Mammary epithelial cell (primary cell): ENCODE measurements at places on chromosomes 1 and 21.
A peak's percentile ranks its signal among the peaks of the same experiment; 100 is the strongest.

GRCh38 chr1:154968731-154969130, 1.8 kb downstream of the SHC1 start:
- DNase-seq = no peak

GRCh38 chr1:213070406-213070805, 19.4 kb downstream of the RPS6KC1 start:
- peak; percentile 49 for DNase-seq

DNA sequence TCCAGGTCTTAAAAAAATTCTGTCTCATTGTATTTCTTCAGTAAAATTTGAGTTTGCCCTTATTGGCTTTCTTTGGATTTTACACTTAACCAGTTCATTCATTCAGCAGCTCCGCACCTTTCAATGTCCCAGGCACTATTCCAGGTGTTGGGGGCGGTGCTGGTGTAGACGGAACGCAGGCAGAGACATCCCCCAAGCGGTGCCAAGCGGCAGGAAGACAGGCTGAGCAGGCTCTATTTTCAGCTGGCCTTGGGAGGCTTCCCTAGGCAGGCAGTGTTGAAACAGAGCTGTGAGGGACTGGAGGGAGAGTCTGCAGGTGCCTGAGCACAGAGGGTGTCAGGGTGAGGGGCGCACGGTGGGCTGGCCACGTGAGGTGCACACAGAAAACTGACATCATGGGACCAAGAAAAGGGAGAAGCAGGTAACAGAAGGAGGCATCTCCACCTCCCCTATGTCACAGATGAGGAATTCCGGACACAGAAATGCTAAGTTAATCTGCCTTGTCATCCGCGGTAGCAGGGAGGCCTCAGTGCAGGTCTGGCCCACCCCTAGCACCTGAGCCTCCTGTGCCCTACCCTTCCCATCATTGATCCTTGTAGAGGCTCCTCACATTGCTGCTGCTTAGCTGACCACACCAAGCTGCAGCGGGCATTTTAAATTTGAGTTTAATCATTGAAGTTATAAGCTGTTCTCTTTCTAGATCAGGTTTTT, 40.8 kb downstream of the SLC37A1 start:
- no peak for DNase-seq

- DNase-seq = no peak
Measured at GRCh38 chr1:91585982-91586381, 85.3 kb downstream of the CDC7 start.

GRCh38 chr1:5638582-5638981, 353.6 kb downstream of the NPHP4 start:
- no peak for DNase-seq
